ENCODE measurements at places on chromosomes 7 and 10. TPM values are rescaled to one million over a fixed set of nuclear protein-coding genes. Genes with fewer than 3 reads are reported as not detected.

- no peak for DNase-seq
Measured at GRCh38 chr10:98684019-98684899, 237.5 kb upstream of the HPS1 start.

DNA sequence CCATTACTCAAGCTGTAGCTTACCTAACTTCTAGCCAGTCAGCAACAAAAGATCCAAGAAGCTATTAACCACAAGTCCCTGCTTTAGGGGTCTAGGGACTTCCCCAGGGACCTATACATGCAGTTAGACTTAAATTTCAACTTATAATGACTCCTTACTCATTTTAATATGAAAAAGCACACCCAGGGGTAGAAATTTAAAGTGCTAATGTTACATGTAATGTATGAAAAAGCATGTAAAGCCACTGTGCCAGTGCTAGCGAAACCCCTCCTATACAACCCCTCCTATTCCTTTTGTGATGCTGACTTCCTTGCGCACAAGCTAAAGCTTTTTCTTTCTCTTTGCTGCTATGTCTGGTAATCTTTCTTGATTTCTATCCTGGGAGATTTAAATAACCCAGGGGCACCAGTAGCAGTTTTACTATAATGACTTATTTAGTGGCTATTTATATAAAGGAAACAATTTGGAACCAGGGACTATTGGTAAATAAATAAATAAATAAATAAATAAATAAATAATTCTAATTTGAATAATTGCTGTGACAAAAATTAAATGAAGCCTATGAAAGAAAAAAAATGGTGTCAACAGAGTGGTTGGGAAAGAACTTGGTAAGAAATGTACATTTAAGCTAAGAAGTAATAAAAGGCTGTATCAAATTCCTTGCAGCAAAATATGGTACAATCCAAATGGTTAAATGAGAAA lies 110.5 kb upstream of the MAGI2 start:
- no peak for DNase-seq

Gene CALHM3
- total RNA-seq = 0.17 TPM

Gene SLC18A2
- 6.7 TPM for total RNA-seq

DNA sequence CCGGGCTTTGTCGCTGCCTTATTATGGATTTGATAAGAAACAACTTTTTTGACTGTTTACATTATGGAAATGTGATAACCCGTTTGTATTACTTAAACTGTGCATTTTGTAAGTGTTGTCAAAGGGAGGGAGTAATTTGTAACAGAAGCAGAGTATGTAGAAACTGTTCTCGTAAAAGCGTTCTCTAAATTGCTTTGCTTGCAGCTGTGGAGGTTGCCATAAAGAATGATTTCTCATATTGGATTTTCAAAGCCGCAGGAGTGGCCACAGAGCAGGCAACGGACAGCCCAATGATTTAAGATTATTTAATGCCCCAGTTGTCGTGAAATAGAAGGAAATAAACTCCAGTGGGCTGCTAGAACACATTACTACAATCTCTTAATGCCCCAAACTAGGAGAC lies 114.0 kb upstream of the INSYN2A start:
- no peak for DNase-seq

Gene TMEM176B
- 1.2 TPM for total RNA-seq

Gene PRPF18
- 12.6 TPM for total RNA-seq

Gene SFTPA1
- total RNA-seq = not detected

Gene DIP2C
- total RNA-seq = 9.3 TPM

- no peak for DNase-seq
Measured at GRCh38 chr10:101959346-101959916, 96.5 kb downstream of the ARMH3 start.

DNA sequence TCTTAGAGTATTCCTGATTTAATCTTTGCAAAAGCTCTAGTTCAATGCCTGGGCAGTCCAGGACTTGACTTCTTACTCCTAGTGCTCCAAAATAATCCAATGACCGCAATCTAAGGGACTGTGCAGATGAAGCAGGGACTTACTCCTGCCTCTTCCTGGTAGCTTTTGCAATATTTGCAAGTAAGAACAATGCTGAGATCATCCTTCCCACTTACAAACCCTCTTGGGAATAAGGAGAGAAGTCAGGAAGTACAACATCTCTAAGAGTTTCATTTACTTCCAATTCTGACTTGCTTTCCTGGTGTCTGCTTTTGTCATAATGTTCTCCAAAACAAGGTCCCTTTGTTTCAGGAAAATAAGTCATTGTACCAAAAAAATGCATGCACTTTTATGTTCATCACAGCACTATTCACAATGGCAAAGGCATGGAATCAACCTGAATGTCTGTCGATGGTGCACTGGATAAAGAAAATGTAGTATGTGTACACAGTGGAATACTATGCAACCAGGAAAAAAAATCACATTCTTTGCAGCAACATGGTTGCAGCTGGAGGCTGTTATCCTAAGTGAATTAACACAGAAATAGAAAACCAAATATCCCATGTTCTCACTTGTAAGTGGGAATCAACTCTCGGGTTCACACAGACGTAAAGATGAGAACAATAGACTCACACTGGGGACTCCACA lies 7.1 kb upstream of the KCNMA1 start:
- no peak for DNase-seq

Gene CYP26C1
- total RNA-seq = 0.21 TPM

DNA sequence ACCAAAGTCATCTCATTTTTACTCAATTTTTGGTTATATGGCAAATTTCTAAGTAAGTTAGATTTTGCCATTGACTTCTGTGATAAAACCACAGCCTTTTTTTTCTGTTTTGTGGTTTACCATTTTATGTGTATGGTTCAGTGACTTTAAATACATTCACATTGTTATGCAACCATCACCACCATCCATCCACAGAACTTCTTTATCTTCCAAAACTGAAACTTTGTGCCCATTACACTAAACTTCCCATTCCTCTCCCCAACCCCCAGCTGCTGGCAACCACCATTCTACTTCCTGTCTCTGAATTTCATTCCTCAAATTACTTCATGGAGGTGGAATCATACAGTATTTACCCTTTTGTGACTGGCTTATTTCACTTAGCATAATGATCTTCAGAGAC lies 280.4 kb upstream of the TCERG1L start:
- DNase-seq = no peak

DNA sequence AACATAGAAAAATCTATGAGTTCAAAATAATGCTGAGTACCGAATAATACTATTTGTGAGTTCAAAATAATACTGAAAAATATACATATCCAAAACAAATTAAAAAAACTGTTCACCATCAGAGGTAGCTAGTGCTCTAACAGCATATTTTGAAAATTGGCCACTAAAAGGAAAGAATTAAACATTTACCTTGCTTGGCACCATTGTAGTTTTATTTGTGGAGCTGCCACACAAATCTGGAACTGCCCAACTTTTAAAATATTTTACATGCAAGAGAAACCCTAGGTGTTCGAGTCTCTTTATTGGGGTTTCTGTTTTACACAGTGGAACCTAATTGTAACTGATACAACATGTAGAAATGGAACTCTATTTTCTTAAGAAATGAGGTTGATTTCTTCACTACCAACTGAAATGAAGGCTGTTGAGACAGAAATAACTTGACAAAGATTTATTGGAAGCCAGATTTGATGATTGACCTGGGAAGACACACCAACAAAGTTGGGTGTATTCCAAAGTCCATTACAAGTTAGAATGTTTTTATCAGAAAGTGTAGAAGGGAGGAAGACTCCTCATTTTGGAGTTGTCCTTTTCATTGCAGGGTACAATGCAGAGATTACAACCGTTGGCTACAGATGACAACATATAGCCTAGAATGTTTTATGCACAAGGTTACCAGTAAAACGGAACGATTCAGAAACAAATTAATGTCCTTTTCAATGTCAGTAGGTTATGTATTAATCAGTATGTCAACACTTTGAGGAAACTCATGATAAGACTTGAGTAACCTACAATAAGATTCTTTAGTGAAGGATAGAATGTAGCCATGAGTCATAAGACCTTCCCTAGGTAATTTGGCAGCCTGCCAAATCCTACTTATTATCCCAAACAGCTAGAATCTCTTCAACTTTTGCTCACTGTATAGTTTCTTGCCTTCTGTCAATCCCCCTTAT lies 73.8 kb upstream of the PAPSS2 start:
- no peak for DNase-seq

GRCh38 chr7:113247198-113247597 lies 128.8 kb upstream of the SMIM30 start:
- no peak for DNase-seq

GRCh38 chr7:110090110-110090820 lies 1000.7 kb upstream of the LRRN3 start:
- DNase-seq = no peak

- no peak for DNase-seq
Measured at GRCh38 chr7:51046103-51046466, 263.4 kb upstream of the GRB10 start.
